Aorta (tissue), 5 donors: ENCODE measurements at places on chromosomes 12 and 14. TPM values are rescaled to one million over a fixed set of nuclear protein-coding genes. Genes with fewer than 3 reads are reported as not detected.

RNF212B gene
- not detected for total RNA-seq

GRCh38 chr12:48936379-48936979, 11.2 kb upstream of the FKBP11 start:
- DNase-seq = peak; percentile 80

DNA sequence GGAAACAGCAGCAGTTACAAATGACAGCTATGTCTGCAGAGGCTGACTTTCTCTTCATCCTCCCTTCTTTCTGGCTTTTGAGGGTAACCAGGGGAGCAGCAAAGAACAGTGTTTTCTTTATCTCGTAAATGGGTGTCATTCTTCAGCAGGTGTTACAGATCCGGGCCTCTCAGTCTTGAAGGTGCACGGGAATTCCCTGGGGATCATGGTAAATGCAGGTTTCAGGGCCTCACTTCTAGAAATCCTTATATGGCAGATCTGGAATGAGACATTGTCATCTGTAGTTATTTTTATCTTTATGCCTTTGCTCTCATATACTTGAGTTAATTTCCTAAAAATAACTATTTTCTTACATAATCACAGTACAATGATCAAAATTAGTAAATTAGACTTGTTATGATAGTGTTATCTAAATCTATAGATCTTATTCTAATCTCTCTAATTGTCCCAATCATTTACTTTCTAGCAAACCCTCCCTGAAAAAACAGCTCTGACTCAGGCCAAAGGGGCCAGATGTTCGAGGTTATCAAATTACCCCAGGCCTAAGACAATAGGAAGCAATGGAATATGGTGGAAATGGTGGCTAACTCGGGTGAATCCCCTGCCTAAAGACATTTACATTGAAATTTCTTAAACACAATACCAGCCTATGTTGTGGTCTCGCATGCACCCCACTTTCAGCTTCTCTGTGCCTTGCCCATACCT, 145.0 kb downstream of the CAND1 start:
- DNase-seq = no peak

OR4M1 gene
- not detected for total RNA-seq

CMA1 gene
- total RNA-seq = 2.8 TPM

GRCh38 chr12:53984901-53985691, at the start of gene HOXC10:
HOXC10 (plus strand) TSS chr12:53985146; CDS start chr12:53985260, 114 bp downstream.
- DNase-seq = peak; percentile 93

- DNase-seq = no peak
Observed at GRCh38 chr12:96099986-96100385, 64.6 kb upstream of the LTA4H start.

DNA sequence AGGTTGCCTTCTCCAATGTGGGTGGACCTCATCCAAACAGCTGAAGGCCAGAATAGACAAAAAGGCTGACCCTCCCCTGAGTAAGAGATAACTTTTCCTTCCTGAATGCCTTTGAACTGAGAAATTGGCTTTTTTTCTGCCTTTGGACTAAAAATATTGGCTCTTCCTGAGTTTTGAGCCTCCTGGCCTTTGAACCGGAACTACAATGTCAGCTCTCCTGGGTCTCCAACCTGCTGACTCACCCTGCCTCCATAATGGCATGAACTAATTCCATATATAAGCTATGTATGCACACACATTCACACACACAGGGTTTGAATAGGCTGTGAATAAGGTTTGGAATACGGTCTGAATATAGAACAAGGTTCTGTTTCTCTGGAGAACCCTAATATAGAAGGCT, 39.7 kb upstream of the TMEM260 start:
- no peak for DNase-seq

GRCh38 chr14:50366115-50366514, 30.6 kb downstream of the CDKL1 start:
- no peak for DNase-seq
